ENCODE measurements at places on chromosomes 11 and 22.

GRCh38 chr11:59829358-59829757 is 15.9 kb downstream of the CBLIF start:
- no peak for DNase-seq

DNA sequence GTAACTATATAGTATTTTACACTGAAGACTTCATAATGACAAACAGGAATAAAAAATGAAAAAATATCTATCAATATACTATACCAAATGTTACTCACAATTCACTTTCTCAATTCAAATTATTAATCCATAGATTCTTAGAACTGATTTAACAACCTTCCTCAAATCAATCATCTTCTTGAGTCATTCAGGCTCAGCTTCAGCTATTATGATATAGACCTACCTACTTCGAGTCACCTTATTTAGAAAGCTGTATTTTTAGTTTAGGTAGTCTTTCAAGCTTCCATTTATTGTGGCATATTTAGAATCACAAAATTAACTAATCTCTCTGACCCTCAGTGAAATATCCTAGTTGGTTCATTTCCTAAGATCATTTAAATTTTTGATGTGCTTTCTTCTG is 8.2 kb downstream of the CREBZF start:
- no peak for DNase-seq

- DNase-seq, result no peak
Observed at GRCh38 chr11:117859061-117859460, 17.4 kb downstream of the FXYD6 start.

GRCh38 chr11:112540261-112540660 is 279.6 kb upstream of the PLET1 start:
- DNase-seq, result no peak

DNA sequence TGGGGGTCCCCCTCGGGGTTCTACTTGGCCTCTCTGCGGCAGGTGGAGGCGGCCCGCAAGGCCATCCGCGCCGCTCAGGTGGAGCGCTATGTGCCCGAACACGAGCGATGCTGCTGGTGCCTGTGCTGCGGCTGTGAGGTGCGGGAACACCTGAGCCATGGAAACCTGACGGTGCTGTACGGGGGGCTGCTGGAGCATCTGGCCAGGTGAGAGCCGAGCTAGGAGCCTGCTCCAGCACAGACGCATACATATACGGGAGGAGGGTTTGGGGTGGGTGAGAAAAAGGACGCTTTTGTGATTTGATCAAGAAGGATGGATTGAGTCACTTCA is 415 bp downstream of the CENATAC start:
- no peak for DNase-seq

GRCh38 chr11:31809857-31810778 is 1.0 kb downstream of the PAX6 start:
- DNase-seq, result no peak

- no peak for DNase-seq
Observed at GRCh38 chr22:23845265-23846080, 6.7 kb upstream of the DERL3 start.

- no peak for DNase-seq
Observed at GRCh38 chr11:27084518-27084917, 43.9 kb downstream of the BBOX1 start.

GRCh38 chr22:49783036-49783746 is 44.5 kb downstream of the BRD1 start:
- DNase-seq, result no peak

- DNase-seq, result no peak
Observed at GRCh38 chr11:125070699-125071254, 7.7 kb downstream of the SLC37A2 start.

DNA sequence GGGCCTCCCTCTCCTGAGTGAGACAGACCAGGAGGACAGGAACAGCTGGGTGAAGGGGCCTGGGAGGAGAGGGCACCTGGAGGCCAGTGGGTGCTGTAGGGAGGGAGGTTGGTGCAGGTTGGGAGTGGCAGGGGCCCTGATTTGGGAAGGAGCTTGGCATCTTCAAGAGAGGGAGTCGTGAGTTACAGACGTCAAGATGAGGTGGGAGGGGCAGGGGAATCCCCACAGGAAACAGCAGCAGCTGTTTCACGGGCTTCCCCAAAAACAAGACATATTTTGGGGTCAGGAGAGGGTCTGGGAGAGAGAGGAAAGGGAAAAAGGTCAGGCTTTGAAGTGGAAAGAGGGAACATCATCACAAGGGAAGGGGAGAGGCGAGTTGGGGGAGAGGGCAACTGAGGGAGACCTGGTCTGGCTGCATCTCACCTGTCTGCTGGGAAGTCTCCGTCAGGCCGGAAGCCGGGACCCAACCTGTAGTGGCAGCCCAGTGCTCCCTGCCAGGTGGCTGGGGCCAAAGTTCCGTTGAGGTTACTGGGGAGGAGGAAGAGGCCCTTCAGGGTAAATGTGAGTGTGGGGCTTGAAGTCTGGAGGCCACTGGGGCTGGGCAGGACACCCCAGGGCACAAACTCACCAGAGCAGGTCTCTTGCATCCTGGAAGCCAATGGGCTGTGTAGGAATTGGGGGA is 4.4 kb downstream of the NAALADL1 start:
- DNase-seq, result no peak

DNA sequence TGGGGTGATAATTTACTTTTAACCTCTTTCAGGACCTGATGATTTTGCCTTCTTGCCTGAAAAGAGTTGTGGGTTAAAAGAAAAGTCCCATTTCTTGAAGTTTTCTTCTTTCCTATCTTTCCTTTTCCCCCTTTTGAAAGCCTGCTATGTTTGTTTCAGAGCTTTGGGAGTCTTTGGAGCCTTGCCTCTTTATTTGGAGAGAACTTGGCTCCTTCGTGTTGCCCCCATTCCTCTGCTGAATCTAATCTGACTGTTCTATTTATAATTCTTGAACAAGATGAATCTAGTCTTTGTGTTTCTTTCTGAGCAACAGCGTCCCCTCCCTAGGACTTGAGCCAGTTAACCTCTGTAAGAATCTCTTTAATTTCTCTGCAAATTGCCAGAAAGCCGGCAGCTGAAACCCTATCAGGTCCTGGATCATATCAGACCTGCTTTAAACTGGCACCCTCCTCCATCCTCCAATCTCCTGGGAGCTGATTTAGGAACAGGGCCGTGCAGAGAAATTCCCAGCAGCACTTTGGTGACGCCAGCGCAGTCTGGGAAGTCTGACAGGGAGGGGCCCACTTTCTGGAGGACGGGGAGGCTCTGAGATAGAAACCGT is 289.1 kb upstream of the SORL1-AS1 start:
- DNase-seq, result no peak

GRCh38 chr22:47618180-47619010 is 855.9 kb downstream of the TBC1D22A start:
- DNase-seq, result no peak

GRCh38 chr11:8532475-8532874 is 61.6 kb downstream of the STK33 start:
- no peak for DNase-seq

GRCh38 chr11:133968300-133968699 is 11.5 kb upstream of the IGSF9B start:
- no peak for DNase-seq

- DNase-seq, result no peak
Observed at GRCh38 chr11:15034687-15035267, 38.6 kb upstream of the CALCB start.

DNA sequence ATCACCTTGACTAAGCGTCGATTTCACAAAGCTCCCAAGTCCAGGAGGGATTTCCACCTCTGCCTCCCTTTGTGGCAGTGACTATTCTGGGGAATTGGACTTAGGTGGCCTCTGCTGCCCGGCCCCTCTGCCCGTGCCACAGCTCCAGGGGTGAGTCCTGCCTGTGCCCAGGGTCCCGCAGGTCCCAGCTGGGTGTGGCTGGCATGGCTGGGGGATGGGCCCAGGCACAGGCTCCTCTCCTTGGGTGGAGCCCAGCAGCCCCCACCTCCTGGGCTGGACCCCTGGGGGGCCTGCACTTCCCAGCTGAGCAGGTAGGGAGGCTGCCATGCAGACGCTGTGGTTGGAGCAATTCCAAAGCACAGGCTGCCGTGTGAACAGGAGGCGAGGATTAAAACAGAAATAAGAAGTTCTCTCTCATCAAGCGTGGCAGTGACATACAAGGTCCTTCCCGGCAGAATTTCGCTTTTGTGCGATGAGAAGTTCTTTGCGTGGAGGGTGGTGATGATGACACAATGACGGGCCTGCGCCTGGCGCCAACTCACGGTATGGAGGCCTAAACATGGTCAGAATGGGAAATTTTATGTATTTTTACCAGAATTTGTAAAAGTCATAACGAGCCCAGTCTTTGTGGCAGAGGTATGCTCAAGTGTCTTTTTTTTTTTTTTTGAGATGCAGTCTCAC is 107.3 kb downstream of the BRD1 start:
- DNase-seq, result no peak

DNA sequence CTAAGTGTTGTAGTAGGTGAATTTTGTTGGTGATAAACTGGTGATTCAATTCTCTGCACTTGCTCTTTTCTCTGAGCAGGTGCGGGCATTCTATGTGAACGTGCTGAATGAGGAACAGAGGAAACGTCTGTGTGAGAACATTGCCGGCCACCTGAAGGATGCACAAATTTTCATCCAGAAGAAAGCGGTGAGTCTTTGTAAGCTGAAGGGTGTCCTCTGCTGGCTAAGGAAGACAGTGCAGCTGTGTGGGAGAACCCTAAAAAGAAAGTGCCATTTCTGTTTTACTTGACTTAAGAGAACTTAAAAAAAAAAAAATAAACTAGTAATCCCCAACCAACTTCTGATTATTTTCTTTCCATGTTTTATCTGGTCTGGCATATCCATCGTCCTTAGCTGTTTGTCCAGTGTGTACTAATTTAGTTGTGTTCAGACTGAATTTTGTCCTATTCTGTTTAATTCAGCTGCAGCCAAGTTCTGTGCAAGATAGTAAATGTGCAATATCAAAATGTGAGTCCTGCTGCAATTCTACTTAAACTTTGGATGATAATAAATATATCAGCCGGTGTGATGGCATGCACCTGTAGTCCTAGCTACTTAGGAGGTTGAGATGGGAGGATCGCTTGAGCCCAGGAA is 29.6 kb downstream of the CAT start:
- no peak for DNase-seq

GRCh38 chr11:74012074-74012809 is 3.4 kb upstream of the UCP3 start:
- DNase-seq, result no peak

- DNase-seq, result no peak
Observed at GRCh38 chr22:29701155-29701999, 18.4 kb upstream of the CABP7 start.

GRCh38 chr11:73401924-73402833 is 26.0 kb downstream of the RELT start:
- no peak for DNase-seq

DNA sequence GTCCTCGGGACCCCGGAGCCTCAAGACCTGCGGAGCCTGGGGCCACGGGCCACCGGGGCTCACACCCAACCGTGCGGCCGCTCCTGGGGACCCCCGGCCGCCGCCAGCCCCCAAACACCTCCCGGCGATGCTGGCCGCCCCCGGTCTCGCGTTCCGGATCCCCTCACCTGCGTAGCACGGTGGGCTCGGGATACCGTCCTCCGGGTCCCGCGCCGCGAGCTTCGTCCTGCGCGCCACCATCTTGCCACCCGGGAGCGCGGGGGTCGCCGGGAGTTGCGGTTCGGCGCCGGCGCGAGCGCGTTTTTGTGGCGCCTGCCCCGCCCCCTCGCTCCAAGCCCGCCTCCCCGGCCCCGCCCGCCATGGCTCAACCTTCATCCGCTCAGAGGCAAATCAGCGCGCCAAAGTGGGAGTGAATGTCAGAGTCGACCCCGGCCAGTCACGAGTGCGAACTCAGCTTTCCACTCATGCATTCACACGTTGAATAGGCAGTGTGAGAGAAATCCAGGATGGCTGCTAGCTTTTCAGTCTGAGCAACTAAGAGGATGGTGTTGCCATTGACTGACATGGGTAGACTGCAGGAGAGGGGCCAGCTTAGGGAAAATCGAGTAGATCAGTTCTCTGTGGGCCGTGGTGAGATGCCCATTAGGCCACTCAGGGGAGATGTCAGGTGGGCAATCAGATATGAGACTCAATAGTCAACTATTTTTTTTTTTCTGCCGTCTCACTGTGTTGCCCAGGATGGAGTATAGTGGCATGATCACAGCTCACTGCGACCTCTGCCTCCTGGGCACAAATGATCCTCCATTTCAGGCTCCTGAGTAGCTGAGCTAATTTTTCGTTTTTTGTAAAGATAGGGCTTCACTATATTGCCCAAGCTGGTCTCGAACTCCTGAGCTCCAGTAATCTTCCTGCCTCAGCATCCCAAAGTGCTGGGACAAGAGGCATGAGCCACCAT is 28.3 kb downstream of the SERHL2 start:
- DNase-seq, result peak; percentile 78

DNA sequence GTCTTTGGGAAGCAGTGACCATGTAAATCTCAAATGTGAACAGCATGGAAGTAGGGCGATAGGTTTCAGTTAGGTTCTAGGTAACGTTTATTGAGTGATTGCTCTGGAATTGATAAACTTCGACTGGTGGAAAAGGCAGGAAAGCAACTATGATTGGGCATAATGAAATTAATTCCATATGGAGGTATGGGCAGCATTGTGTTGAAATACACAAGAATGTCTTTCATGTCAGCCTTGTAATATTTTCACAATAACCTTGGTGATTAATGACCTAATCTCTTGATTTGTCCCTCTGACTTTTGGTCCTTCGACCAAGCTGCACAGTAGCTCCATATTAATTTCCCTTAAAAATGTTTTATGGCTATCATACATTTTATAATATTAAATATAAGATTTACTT is 2.8 kb downstream of the CEP57 start:
- no peak for DNase-seq

DNA sequence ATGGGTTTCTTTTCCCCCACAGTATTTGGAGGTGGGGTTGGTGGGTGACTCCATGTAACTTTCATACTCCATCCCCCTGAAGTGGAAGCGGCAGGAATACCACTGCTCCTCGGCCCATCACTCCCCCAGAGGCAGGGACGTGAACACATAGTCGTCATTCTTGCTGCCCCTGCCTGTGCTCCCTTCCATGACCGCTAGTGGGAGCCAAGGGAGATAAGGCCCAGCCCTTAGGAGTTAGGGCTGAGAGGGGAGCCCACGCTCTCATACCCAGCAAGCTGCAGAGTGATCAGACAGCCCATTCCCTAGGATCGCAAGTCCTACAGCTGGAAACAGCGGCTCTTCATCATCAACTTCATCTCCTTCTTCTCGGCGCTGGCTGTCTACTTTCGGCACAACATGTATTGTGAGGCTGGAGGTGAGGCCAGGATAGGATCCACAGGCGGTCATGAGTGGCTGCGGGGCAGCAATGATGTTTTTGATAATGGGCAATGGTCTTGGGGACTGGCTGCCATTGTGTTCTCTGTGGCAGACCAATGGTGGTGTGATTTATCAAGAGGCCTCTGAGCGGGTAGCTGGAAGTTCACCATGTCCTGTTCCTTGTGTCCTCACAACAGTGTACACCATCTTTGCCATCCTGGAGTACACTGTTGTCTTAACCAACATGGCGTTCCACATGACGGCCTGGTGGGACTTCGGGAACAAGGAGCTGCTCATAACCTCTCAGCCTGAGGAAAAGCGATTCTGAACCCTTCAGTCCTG is 15.9 kb downstream of the RHOG start:
- DNase-seq, result peak; percentile 45

Measured in amygdala (tissue), 56 donors.